Stimulated activated CD8-positive, alpha-beta memory T cell treated with anti-CD3 and anti-CD28 coated beads, Interleukin-7, amount 100 ng/mL, for 4 hours (primary cell): ENCODE measurements at places on chromosomes 5 and 9.

GRCh38 chr5:130963798-130964197, 201.3 kb downstream of the HINT1 start:
- no peak for DNase-seq

DNA sequence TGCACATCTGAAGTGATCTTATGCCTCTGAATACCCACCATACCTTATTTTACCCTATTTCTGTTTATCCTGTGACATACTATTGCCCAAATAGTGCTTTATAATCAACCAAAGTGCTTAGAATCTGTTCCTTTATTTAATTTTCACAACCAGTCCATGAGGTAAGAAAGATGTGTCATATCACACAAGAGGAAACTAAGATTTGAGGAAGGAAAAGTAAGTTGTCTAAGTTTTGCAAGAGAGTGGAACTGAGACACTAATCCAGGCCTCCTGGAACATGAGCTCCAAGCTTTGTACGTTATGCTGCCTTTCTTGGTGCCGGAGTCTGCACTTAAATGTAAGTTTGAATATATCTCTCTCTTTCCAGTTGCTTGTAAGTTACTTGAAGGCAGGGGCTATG, 17.2 kb downstream of the KDM3B start:
- no peak for DNase-seq

- no peak for DNase-seq
Observed at GRCh38 chr5:16618138-16618897, 1.5 kb upstream of the RETREG1 start.

- DNase-seq, result no peak
Observed at GRCh38 chr9:13352451-13352979, 73.0 kb upstream of the MPDZ start.

- DNase-seq, result no peak
Observed at GRCh38 chr5:163399923-163400322, 37.5 kb upstream of the CCNG1 start.

DNA sequence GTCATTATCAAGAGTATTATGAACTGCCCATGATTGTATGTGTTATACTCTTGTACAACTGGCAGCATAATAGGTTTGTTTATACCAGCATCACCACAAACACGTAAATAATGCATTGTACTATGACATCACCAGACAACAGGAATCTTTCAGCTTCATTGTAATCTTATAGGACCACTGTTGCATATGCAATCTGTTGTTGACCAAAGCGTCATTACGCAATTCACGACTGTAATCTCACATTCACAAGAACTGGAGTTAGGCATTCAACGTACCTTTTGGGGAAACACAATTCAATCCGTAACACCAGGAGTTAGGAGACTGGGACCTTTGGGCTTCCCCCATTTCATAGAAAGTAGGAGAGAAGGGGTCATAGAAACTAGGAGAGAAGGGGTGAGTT, 20.4 kb upstream of the ARSI start:
- DNase-seq, result no peak

DNA sequence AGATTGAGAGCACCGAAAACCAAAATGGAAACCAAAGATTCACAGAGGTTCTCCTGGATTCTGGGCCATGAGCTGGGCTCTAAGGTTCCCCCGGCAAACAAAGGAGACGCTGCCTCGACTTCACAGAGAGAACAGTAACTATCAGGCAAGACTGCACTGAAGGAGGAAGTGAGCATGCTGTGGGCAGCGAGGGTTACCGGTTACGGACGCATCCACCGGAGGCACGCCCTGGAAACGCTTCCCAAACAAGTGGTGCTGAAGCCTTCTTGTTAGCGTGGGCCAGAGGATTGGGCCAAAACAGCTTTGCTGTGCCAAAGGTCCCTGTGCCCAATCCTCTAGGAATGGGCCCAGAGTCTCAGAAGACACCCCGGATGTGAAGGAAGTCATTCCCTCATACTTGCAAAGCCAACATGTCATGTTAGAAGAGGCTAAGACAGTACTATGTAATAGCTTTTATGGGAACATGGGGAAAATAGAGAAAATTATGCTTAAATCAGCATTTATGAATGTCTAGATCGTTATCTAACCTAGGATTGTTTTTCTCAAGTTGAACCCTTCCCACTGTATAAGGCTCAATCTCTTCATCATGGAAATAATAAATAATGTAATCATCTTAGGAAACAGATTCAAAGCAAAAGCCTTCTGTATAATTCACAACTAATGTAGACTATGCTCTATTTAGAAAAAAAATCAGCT, 145.4 kb downstream of the GABBR2 start:
- DNase-seq, result no peak
